ENCODE measurements at places on chromosomes 4 and X. TPM values are rescaled to one million over a fixed set of nuclear protein-coding genes. Genes with fewer than 3 reads are reported as not detected.

Gene CSAG2
- not detected for total RNA-seq

- no peak for DNase-seq
Observed at GRCh38 chrX:119790977-119791436, 423 bp downstream of the RPL39 start.

DNA sequence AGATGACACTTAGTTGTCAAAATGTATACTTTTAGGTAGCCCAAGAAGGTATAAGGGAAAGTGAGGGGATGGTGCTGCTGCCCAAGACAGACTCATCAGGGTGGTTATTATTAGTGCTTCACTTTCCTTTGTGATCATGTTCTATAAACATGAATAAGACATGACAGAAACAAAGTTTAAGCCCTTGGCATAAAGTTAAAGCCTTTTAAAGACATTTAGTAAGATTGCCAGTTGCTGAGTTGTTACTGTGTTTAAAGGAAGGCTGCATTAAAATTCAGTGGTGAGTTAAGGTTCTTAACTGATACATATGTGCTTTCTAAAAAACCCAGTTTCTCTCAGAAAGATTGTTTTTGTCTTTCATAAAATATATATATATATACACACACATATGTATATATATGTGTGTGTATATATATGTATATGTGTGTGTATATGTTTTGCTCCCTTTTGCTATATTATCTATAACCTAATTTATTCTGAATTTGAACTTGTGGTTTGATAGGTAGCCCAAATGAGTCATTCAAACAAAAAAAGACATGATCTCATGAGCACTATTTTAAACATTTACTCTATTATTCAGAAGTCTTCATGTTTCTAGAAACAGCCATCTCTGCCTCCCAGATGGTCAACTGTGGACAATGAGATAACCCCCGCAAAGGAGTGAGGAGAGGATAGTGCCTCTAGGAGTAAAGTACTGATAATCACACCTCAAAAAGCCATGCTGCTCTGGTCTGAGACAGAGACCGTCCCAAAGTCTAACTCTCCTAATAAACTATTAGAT, 98.1 kb upstream of the OTUD4 start:
- no peak for DNase-seq

DNA sequence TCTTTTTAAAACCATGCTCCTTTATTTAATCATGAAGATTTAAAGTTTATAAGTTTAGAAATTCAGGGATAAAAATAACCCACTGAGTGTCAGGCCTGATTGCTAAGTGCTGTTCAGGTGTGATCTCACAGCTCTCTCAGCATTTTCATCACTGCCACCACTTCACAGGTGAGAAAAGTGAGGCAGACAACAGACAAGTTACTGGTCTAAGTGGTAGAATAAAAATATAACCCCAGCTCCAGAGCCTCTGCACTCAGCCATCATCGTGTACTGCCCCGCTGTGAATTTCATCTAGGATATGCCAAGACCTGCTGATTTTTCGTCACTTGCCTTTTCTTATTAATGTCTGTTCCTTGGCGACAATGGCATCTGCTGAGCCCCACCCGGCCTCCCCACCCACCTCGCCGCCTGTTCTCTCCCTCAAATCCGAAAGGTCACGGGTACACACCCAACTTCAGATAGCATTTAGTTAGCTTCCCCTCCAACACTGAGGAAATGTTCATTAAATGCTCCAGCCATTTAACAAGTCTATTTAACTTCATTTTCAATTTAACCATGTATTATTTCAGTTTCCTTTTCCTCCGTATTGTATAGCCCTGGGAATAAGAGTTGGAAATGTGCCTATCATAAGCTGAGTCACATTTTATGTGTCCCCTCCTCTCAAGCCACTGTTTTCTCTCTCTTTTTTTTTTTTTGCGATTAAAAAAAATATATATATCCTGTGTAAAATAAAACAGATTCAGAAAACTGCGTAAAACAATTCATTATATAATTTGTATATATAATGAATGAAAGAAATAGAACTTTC, 236.5 kb downstream of the CBR4 start:
- no peak for DNase-seq

DNA sequence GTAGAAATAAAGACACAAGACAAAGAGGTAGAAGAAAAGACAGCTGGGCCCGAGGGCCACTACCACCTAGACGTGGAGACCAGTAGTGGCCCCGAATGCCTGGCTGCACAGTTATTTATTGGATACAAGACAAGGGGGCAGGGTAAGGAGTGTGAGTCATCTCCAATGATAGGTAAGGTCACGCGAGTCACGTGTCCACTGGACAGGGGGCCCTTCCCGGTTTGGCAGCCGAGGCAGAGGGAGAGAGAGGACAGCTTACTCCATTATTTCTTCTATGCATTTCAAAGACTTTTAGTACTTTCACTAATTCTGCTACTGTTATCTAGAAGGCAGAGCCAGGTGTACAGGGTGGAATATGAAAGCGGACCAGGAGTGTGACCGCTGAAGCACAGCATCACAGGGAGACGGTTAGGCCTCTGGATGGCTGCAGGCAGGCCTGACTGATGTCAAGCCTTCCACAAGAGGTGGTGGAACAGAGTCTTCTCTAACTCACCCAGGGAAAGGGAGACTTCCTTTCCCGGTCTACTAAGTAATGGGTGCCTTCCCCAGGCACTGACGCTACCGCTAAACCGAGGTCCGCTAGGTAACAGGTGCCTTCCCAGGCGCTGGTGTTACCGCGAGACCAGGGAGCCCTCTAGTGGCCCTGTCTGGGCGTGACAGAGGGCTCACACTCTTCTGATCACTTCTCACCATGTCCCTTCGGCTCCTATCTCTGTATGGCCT, 44.9 kb downstream of the ZBTB49 start:
- no peak for DNase-seq

Gene RHOXF2B
- total RNA-seq: not detected

DNA sequence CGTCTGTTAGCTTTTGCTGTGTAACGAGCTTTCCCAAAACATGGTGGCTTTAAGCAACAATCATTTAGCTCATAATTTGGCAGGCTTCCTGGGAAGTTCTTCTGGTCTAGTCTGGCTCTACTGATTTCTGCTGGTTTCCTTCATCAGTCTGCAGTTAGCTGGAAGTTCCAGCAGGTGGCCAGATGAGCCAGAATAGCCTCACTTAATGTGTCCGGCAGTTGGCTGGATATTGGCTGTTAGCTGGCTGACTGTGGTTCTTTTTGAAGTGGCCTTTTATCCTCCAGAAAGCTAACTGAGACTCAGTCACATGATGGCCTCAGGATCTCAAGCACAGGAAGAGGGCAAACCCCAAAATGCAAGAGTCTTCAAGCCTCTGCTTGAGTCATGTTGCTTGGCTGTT, 34.9 kb downstream of the FTHL17 start:
- DNase-seq: peak; percentile 23

GRCh38 chr4:112185740-112186670, 40.8 kb downstream of the FAM241A start:
- no peak for DNase-seq

DNA sequence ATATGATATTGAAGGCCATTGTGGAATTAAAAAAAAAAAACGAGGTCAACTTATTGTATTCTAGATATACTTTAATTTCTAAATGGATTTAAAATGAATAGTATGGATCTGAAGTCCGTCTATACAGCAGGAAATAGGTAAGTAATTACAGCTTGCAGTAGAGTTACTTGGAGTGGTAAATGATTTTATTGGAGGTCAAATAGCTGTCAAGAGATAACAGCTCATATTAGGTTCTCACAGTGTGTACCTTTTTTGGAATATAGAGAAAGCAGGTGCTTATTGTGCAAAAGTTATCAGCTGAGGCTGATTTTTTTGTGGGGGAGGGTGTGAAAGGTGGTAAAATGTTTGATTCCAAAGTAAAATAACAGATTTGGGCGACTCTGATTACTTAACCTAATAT, 17.7 kb downstream of the UPRT start:
- DNase-seq: no peak

- DNase-seq: no peak
Observed at GRCh38 chr4:110733901-110734300, 111.0 kb upstream of the PITX2 start.

Gene ZNF827
- 5.8 TPM for total RNA-seq

- DNase-seq: no peak
Observed at GRCh38 chr4:28287831-28288233, 1427.2 kb downstream of the STIM2 start.

DNA sequence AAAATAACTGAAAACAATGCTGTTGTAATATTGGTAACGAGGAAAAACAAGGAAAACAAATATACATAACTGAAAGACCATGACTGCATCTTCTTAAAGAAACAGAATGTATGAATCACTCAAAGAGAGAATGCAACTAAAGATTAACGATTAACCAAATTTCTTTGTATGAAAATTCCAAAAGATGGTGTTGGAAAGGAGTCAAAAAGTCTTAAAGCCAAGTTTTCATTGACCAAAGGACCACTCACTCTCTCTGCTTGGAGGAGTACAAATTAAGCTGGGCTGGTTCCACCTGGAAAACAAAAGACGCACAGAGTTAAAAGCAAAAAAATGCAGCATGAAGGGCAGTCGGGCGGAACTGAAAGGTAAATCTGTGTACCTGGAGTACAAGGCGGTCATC, 1.8 kb downstream of the DCAF12L1 start:
- no peak for DNase-seq

Gene RAI2
- 15.5 TPM for total RNA-seq

Gene GAB1
- 32.2 TPM for total RNA-seq

GRCh38 chr4:52173470-52174045, 122.5 kb downstream of the SPATA18 start:
- no peak for DNase-seq

GRCh38 chrX:21153503-21153902, 220.7 kb upstream of the CNKSR2 start:
- DNase-seq: no peak

GRCh38 chr4:149988087-149988410, 90.2 kb upstream of the DCLK2 start:
- DNase-seq: no peak

DNA sequence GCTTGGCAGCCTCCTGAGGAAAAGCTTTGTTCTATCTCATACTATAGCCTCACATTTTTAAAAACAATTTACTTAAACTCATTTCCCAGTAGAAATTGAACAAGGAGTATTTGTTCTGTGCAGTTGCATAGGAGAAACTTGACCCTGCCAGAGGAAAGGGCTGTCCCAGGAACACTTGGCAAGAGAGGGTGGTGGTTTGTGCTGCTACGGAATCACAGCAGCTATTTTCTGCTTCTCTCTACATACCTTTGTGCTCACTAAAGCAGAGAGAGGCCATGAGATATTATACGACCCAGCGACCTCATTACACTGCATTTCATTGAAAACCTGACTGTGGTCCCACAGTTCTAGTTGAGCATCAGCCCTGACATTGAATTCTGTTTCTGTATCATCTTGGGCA, 83.1 kb upstream of the LANCL3 start:
- no peak for DNase-seq

Gene TREX2
- total RNA-seq: 4.2 TPM

DNA sequence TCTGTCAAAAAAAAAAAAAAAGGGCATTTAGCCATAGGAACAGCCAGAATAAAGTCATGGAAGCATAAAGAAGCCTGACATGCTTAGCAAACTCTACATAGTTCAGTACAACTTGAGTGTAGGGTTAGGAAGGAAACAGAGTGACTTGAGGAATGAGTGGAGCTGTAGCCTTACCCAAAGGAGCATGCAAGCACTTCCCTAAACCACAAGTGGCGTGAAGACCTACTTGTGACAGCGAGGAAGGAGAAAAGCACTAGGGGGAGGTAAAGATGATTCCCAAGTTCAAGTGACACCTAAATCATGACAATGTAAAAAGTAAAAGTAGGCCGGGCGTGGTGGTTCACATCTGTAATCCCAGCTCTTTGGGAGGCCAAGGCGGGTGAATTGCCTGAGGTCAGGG, 21.8 kb upstream of the IQSEC2 start:
- DNase-seq: no peak

Gene LRIT3
- 0.19 TPM for total RNA-seq

DNA sequence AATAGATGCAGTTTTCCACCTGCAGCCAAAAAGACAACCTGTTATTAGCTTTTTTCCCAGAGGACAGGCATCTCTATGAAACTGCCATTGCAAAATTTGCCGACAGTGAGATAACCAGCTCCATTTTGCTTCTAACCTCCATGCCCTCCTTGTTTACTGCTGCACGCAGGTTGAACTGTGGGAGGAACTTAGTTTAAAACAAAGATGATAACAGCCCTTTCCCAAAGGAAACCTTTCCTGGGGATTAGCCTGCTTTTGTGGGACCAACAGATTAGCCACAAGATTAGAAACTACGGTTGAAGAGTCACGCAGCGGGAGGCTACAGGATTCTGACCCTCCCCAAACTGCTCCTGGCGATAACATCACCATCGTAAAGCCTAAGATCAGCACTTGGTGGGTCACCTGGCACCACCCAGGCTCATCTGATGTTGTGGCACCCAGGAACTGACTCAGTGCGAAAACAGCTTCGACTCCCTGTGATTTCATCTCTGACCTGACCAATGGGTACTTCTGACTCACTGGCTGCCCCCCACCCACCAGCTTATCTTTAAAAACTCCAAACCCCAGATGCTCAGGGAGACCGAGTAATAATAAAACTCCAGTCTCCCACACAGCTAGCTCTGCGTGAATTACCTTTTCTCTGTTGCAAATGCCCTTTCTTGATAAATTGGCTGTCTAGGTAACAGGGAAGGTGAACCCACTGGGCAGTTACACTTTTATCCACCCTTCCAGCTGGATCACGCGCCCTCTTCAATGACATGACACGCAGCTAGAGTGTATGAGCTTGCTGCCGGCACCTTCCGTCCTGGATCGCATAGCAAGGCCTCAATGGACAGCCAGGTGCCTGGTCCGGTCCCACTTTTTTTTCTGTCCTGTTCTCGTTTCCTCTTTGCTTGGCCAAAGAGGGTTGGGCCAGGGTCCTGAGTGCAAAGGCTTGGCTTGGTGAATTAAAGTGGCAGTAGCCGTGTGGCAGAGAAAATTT, 27.2 kb downstream of the NOP14 start:
- DNase-seq: peak; percentile 25

Gene HTR2C
- total RNA-seq: not detected

- no peak for DNase-seq
Observed at GRCh38 chr4:137923494-137923893, 318.7 kb downstream of the SLC7A11 start.

Gene IL1RAPL1
- 0.13 TPM for total RNA-seq

- no peak for DNase-seq
Observed at GRCh38 chr4:66863481-66863880, 681.8 kb downstream of the CENPC start.

DNA sequence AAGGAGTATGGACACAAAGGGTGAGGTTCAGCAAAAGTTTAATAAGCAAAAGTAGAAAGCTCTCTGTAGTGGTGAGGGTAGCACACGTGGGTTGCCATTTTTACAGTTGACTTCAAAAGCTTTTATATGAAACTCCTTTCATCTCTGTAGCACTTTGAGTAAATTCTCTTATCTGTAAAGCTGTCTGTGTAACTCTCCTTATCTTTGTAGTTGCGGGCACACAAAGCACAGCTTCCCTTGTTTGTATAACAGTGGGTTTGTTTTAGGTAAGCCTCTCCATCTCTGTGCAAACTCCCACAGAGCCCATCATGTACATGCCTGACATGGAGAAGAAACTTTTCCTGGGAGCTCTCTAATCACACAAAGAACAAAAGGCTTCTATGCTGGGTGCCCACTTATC, 325.9 kb upstream of the PABPC5 start:
- no peak for DNase-seq
